ENCODE measurements at places on chromosomes 12 and 14.

DNA sequence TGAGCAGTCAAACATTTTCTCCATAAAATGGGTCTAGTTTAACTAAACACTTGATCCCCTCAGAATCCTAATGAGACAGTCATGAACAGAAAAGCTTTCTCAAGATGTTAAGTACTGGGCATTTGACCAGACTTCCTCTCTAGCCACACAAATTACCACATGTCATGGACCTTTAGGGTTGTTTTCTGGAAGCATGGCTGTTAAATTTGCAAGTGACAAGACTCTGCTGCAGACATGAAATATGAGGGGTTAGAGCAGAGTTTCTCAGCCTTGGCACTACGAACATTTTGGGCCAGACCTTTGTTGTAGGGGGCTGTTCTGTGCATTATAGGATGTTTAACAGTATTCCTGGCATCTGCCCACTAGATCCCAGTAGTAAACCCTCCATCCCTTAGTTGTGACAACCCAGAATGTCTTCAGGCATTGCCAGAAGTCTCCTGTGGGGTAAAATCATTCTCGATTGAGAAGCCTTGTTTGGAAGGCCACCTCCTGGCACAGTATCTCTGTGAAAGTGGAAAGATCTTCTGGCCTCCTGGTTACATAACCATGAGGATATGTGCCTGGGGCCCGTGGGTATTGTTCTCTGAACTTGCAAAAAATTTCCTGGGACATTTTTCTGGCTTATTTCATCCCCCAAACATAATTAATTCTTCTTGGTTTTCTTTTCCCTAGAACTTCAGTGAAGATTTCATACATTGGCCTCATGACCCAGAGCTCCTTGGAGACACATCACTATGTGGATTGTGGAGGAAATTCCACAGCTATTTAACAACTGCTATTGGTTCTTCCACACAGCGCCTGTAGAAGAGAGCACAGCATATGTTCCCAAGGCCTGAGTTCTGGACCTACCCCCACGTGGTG is 4.3 kb downstream of the TMEM106C start:
- DNase-seq = no peak
- H3K27me3 ChIP-seq = peaks cover 2% of the 10 kb centered on the region
- H3K4me3 ChIP-seq = no peak overlapping the region
- no peaks in the 10 kb centered on the region for H3K4me1 ChIP-seq

DNA sequence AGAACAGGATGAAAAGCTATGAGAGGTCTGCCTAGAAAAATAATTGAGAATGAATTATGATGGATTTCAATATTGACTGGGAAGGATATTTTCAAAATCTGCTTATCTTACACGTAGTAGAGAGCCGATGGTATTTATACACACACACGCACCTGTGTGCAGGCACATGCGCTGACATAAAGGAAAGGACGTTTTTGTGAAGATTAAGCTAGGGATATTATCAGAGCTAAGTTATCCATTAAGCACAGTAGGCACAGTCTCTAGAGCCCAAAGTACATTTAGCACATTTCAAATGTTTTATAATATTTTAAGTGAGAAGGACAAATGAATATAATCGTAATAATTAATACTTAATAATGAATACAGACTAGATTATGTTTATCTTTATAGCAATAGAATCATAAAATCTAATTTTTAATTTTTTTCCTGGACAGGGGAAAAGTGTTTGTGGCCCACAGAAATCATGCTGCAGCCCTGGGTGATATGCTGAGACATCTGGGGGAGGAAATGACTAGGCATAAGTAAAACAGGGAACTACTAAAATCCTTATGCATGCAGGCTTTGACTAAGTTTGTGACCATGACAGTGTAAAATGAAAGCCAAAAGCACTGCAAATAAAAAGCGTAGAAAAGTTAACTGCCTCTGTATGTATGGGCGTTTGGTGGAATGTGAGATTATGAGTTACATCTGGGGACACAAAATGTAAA is 146.1 kb downstream of the KITLG start:
- peaks cover 34% of the 10 kb centered on the region for H3K4me1 ChIP-seq
- peak; percentile 98 for DNase-seq
- H3K36me3 ChIP-seq = no peaks in the 10 kb centered on the region
- H3K27me3 ChIP-seq = no peaks in the 10 kb centered on the region

GRCh38 chr12:16857456-16857923 is 251.5 kb upstream of the LMO3 start:
- DNase-seq = no peak
- no peak overlapping the region for H3K27ac ChIP-seq
- no peaks in the 10 kb centered on the region for H3K36me3 ChIP-seq
- no peak overlapping the region for H3K4me3 ChIP-seq

GRCh38 chr14:22266683-22267082 is 322.3 kb downstream of the DAD1 start:
- H3K27ac ChIP-seq = no peak overlapping the region
- H3K4me1 ChIP-seq = peaks cover 3% of the 10 kb centered on the region
- no peaks in the 10 kb centered on the region for H3K36me3 ChIP-seq
- H3K4me3 ChIP-seq = no peak overlapping the region
- DNase-seq = no peak

DNA sequence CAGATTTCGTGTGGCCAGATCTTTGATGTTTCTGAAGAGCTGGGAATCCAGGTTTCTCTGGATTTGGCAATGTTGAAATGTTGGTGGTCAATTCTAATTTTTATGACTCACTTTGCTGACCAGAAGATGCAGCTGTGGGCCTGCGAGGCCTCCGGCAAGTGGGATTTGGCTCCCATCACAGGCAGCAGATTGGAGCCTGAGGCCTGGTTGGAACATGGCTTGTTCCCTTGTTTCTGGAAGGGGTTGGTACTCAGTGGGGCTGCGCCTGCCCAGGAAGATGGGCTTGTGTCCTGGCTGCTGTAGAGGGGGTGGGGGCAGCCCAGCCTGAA is 23.1 kb downstream of the FBRSL1 start:
- H3K27ac ChIP-seq = no peak overlapping the region
- no peak overlapping the region for H3K4me3 ChIP-seq
- H3K4me1 ChIP-seq = peaks cover 2% of the 10 kb centered on the region
- no peak for DNase-seq
- peaks cover 52% of the 10 kb centered on the region for H3K36me3 ChIP-seq
- no peaks in the 10 kb centered on the region for H3K27me3 ChIP-seq
